NT2/D1 (cell line): ENCODE measurements at places on chromosomes 1 and 21.

GRCh38 chr1:10424034-10424433 is 6.2 kb upstream of the CENPS start:
- no peak for DNase-seq

DNA sequence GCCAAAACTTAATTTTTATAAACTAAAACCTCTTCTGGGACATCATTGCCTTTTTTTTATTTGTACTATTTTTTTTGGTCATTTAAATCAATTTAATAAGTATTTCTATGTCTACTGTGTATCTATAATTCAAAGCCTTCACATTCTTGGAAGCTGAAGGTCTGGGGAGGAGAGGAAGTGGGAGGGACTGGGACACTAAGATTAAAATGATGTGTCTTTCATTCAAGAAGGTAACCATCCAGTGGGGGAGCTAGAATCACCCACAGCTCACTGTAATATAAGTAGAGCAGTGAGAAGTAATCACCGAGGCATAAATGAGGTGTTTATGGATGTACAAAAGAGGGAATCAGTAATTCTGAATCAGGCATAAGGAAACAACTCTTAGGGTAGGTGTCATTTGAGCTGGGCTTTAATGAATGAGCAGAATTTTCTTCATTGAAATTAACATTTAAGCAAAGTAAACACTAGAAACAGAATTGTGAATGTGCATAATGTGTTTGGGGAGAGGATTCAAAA is 52.8 kb downstream of the PTGER3 start:
- DNase-seq, result no peak

DNA sequence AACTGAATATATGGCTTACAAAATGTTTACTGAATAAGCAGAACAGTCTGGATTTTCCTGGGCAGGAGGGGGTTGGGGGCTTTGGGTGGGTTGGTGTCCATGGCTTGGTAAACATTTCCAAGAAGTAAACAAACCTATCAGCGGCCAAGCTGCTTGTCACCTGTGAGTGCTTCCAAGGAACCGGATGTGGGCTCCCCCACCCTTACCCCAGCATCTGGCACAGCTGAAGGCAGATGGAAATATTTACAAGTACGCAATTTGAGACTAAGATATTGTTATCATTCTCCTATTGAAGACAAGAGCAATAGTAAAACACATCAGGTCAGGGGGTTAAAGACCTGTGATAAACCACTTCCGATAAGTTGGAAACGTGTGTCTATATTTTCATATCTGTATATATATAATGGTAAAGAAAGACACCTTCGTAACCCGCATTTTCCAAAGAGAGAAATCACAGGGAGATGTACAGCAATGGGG is at the start of gene CLCA1:
Gene CLCA1 (plus strand): TSS at position 427 of the 477 bp plus-strand sequence. CDS start 45 bp downstream, at position 472.
- DNase-seq, result no peak

- no peak for DNase-seq
Observed at GRCh38 chr1:54499097-54499359, 49.0 kb upstream of the ACOT11 start.

GRCh38 chr1:172122381-172122780 is 281.1 kb downstream of the DNM3 start:
- DNase-seq, result no peak

DNA sequence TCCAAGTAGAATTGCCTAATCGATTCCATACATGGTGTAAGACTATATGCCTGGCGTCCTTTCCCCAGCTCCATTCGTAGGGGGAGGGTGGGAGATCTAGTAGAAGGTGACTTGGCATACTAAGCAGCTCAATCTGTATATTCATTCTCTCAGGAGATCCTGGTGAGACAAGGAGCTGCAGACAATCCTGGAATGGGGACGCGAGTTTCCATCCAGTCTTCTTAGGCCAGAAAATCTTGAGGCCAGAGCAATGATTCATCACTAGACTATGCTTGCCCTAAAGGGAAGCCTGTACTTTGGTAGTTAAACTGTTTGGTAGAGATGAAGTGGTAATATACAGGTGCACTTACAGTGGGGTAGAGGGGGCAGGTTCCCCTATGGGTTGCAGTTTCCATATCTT is 468.7 kb downstream of the ADGRL2 start:
- DNase-seq, result peak; percentile 32

DNA sequence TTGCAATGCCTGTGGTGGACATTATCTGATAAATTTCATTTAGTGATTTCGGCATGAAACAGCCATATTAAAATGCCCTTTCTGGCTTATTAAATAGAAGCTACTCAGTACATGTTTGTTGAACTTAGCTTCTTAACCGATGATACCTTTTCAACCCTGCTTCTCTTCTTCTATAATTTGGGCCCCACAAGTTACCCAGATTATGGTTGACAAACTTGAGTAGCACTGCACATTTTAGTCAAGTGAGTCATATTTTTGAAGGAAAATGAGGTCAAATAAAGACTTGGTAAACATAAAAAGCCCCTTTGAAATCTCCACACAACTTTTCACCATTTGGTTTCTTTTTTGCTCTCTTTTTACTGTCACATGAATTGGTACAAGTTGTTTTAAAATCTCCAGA is 33.8 kb downstream of the GIPC2 start:
- no peak for DNase-seq

GRCh38 chr1:49111931-49112330 is 335.2 kb upstream of the BEND5 start:
- no peak for DNase-seq

- peak; percentile 56 for DNase-seq
Observed at GRCh38 chr1:115052454-115053083, 22.9 kb downstream of the TSHB start.

DNA sequence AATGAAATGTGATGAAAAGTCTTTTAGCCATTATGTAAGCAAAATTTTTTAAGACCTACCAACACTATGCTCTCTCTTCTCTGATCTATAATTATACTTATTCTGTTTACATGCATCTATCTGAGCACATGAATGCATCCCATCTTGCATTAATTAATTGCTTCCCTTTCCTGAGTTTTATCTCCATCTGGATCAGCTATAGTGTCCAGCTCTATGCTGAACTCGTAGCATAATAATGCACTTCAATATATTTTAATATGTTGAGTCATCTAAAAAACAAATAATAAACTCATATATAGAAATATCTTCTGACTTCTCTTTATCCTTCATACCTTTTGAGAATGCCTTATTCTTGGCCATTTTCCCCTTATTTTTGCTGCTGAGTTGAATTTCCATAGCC is 1097.8 kb downstream of the TTLL7 start:
- DNase-seq, result no peak

DNA sequence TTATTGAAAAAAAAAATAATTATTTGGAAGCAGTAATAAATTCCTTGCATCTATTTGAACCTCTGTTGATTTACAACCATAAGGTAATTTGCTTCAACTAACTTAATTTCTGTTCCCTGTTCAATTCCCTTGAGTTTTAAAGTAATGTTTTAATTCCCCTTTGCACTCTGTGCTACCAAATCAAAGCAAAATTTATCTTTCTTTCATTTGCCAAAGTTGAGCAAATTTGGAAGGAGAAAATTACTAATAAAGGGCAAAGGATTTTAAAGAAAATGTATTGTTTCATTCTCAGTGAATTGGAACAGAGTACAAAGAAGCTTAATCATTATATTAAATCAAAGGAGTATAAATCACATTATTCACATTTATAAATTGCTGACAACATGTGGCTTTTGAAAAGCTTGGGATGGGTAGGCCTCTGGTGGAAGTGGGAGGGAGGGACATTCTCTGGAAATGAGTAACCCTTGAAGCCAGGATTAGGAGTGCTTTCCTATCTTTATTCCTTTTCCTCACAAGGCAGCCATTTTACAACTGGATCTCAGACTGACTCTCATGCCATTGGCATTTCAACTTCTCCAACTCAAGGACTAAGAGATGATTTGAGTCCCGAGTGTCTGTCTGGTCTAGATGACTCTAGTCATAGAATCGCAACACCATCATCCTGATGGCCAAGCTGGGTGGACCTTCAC is 331.6 kb upstream of the DUSP10 start:
- no peak for DNase-seq

- no peak for DNase-seq
Observed at GRCh38 chr1:203954788-203955552, 93.6 kb downstream of the SNRPE start.

DNA sequence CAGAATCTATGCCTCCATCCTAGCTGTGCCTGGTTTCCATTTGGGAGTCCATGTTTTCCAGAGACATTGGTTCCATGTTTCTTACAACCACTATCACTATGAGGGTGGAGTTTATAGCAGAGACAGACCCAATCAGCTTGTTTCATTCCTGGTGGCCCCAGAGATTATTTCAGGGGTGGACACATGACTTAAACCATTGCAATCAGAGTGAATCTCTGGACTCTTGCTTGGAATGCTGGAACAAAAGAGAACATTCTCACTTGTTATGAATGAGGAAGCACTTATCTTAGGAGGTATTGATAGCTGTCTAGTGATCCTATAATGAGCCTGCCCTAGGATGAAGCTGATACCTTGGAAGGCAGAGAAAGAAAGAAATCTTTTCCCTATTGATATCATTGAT is 250.3 kb downstream of the ATG4C start:
- DNase-seq, result no peak

- DNase-seq, result peak; percentile 59
Observed at GRCh38 chr1:110255392-110255787, 45.3 kb downstream of the KCNC4 start.

DNA sequence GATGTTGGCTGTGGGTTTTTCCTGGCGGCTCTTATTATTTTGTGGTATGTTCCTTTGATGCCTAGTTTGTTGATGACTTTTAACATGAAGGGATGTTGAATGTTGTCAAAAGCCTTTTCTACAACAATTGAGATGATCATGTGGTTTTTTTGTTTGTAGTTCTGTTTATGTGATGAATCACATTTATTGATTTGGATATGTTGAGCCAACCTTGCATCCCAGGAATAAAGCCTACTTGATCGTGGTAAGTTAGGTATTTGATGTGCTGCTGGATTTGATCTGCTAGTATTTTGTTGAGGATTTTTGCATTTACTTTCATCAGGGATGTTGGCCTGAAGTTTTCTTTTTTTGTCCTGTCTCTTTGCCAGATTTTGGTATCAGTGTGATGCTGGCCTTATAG is 28.5 kb downstream of the CD55 start:
- DNase-seq, result no peak

GRCh38 chr1:219174460-219175211 is 958 bp downstream of the LYPLAL1 start:
- DNase-seq, result peak; percentile 22

DNA sequence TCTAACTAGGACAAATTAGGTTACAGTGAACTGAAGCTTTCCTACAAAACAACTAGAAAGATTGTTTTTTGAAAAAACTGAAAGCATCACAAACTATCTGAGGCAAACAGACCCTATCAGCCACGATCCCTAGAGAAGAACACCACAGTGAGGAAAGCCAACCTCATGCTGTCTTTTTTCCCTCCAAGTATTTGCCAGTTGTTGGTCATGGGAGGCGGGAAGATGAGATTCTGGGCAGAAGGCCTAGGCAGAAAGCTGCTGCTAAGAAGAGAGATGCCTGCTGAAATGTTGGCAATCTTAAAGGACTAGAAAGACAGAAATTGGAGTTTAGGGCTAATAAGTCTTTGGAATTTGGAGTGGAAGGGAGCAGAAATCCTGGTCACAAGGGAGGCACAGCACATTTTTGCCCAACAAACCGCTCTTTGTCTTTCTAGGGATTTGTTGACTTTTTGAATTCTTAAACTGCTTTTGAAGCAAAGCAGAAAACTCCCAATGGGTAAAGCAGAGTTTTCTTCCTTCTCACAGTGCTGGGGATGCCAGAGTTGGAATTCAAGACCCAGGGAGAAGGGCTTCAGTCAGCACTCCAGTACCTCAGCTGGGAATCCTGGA is 83.9 kb downstream of the MT1HL1 start:
- no peak for DNase-seq

DNA sequence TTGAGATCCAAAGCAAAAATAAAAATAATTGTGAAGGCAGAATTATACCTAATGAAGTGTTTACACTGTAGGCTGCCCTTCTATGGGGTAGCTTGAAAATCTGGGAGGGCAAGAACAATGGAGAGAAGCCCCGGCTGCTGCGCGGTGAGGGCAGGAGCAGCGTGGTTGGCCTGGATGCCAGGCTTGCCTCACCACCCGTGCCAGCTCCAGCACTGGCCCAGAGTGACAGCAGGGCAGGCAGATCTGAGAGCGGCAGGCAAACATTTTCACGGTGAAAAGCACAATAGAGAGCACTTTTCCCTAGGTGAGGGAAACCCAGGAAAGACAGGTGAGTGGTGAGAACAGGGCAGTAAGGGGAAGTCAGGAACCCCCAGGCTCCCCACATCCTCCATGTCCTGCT is 1.4 kb downstream of the PROK1 start:
- DNase-seq, result no peak

GRCh38 chr1:59146651-59147358 is 150.1 kb upstream of the FGGY start:
- no peak for DNase-seq

- DNase-seq, result no peak
Observed at GRCh38 chr1:37476087-37476452, 1.7 kb downstream of the ZC3H12A start.

DNA sequence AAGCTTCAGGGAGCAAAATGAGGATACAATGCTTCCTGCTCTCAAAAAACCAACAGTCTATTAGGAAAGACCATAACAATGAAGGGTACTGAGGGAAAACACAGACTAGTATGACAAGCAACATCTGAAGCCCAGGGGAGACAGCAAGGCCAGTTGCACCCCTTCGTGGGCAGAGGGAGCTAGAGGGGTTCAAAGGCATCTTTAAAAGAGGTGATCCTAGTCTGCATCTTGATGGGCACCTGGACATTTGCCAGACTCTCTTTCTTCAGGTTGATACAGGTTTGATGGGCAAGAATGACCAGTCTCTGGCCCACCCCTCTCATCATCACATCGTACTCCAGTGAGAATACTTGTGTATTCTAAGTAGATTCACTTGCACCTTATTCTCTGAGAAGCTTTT is 177.7 kb downstream of the VAV3 start:
- no peak for DNase-seq

- no peak for DNase-seq
Observed at GRCh38 chr1:2475571-2475970, 518 bp upstream of the PLCH2 start.

DNA sequence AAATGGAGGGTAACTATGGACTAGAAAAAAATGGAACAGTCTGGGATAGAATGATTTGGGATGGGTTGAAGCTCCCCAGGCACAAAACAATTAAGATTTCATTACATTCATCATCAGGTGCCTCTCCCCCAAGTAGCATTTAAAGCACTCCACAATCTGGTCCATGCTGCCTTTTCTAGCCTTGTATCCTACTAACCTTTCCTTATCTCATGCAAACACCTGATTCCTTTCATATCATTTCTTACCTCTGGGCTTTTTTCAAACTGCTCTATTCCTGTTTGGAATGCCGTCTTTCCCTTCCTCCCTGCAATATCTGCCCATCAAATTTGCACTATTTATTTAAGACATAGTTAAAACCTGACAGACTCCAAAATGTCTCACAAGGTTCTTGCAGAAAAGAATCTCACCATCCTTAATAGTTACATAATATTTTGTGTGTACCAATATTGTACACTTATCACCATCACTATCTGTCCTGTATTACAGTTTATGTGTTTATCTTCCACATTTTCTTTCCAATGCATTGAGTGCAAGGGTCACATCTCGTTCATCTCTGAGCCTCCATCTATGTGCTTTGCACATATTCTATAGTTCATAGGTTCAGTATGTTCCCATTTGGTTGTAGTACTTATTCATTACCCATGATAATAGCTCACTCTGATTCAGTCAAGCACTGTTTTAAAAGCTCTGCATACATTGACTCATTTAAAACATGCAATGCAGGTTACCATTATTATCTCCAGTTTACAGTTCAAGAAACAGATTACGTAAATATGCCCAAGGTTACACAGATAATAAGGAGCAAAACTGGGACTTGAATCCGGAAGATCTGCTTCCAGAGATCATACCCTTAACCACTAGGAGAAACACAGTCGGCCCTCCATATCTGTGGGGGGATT is 16.1 kb upstream of the SHCBP1L start:
- DNase-seq, result no peak
